ENCODE measurements at places on chromosomes 5 and 9. TPM values are rescaled to one million over a fixed set of nuclear protein-coding genes. Genes with fewer than 3 reads are reported as not detected.

The OGN gene
- total RNA-seq = not detected

The HAPLN1 gene
- 1.3 TPM for total RNA-seq

The WHRN gene
- total RNA-seq = 7.0 TPM

The SLC1A1 gene
- total RNA-seq = 11.3 TPM
